ENCODE measurements at places on chromosomes 12 and 14.

GRCh38 chr14:99586761-99587459 lies 17.1 kb downstream of the CCDC85C start:
- no peak for DNase-seq

GRCh38 chr12:64318605-64319004 lies 72.0 kb downstream of the C12orf56 start:
- peak; percentile 2 for DNase-seq

DNA sequence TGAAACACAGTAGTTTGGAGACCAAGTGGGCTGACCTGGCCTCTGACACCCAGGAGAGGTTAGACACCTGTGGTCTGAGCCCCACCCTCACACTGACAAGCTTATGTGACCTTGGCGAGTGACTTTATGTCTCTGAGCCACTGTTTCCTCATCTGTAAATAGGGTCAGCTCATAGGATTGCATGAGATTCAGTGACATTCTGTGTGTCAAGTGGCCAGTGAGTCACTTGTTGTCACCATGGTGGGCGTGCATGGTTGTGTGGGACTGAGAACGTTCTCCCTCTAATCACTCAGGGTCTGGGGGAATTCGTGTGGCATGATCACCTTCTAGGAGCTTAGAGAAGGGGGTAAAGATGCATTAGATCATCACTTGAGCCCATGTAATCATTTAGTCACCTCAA lies 146.4 kb downstream of the PHETA1 start:
- DNase-seq: no peak

- no peak for DNase-seq
These were observed 123.9 kb downstream of the PAX9 start for GRCh38 chr14:36785511-36785910.

DNA sequence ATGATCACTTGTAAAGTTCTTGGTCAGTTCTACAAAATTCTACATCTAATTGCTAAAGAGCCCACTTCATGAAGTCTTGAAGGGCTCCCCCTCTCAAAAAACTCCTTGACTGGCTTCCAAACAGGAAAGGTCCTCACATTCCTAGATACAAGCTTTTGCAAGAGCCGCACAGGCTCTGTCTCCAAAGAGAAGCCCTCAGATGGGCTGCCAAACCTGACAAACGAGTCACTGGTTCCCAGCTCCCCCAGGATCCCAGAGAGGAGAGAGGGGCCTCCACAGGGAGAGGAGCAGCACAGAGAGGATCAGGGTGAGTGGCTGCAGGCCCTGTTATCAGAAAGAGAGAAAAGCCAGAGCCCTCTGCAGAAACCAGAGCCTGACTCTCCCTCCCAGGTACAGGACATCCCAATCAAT lies 5.8 kb downstream of the NID2 start:
- DNase-seq: no peak

DNA sequence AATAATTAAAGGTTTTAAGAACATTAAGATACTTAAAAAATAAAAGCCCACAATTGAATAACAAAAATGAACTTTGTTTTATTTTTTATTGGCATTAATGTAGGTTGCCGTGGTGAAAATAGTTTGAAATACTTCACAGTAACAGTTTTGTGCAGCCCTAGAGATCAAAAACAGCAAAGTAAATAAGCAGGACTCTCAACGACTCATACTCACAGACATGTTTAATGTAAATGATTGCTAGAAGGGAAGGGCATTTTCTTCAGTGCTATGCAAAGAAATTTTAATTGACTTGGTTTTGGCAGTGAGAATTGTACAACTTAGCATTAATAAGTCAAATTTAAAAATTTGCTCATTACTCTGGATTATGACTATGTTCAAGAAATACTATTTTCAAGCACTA lies 16.0 kb downstream of the TRMT5 start:
- DNase-seq: no peak

DNA sequence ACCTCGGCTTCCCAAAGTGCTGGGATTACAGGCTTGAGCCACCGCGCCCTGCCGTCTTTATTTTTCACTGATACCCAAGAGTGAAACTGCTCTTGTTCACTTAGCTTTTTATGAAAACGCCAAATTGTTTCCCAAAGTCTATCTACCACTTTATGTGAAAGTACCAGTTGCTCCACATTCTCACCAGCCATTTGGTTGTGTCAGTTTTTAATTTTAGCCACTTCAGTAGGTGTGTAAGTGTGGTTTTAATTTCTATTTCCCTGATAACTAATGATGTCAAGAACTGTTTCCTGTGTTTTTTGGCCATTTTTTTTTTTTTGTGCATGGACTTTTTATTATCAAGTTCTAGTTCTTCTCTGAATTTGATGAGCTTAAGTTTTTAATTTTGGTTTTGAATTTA lies 17.1 kb downstream of the CAND1 start:
- DNase-seq: no peak

GRCh38 chr14:102049258-102050025 lies 37.4 kb downstream of the HSP90AA1 start:
- DNase-seq: no peak

DNA sequence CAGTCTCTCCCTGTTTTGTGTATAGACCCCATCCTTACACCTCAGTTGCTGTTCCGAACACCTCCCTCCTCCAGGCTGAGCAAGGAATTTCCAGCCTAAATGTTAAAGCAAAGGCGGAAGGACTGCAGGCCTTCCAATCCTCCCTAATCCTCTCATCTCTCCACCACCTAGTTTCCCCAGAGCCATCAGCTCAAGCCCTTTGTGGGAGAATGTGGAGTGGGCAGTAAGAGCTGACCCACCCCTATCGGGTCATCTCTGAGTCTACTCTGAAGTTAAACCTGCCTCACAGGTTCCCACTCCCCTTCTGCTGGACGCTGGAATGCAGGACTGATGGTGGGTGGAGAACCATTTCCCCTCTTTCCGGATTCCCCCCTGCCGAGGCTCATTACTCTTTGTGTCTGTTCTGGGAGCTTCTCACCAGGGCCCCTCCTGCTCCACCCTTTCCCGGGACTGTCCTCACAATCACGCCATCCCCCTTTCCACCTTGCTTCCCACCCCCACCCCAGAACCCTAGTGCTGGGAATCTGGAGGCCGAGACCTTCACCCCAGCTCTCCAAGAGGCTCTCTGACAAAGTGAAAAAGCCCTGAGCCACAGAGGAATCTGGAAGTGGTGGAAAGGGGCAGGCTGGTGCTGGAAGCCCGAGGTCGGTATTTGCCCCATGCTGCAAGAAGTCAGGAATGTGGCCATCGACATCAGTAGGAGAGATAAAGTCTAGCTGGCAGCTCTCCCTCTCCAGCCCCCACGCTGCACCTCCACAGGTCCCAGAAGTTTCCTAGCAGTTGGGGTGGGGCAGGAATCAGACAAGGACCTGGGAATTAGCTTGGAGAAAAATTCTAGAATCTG lies 3.3 kb upstream of the KRT18 start:
- DNase-seq: peak; percentile 73

DNA sequence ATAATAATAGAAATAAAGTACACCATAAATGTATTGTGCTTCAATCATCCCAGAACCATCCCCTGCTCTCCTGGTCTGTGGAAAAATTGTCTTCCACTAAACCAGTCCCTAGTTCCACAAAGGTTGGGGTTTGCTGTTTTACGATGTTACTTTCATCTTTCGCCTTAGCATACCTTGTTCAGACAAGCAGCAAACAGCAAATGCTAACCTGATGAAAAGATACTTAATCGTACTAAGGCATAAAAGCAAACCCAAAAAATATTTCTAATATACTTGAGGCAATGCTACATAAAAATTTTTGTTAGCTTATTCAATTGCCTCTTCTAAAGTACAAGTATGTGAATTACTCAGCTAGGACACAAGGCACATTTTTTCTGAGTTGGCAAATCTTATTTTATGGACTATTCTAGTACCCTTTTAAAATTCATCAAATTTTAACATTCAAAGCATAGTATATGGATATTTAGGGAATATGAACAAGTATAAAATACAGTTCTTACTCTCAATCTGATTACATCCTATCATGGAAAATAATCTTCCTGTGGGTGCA lies 97.1 kb upstream of the PLEKHG7 start:
- DNase-seq: no peak

- DNase-seq: no peak
These were observed 18.6 kb downstream of the OR6S1 start for GRCh38 chr14:20622816-20623291.

DNA sequence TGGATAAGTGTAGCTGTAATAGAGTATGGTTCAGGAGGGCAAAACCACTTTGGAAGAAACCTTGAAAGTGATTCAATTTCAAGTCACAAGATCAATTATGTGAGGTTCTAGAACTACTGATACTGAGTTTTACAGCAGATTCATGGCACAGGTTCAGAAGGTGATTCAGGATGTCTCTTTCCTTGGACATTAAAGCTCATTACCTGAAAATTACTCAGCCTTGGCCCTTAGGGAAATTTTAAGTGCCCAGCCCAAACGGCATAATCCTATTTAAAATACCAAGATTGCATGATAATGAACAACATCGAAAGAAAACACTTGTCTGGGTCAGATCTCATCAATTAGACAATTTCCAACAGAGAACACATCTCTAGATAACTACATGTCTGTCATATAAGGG lies 70.2 kb upstream of the SLC38A2 start:
- no peak for DNase-seq

DNA sequence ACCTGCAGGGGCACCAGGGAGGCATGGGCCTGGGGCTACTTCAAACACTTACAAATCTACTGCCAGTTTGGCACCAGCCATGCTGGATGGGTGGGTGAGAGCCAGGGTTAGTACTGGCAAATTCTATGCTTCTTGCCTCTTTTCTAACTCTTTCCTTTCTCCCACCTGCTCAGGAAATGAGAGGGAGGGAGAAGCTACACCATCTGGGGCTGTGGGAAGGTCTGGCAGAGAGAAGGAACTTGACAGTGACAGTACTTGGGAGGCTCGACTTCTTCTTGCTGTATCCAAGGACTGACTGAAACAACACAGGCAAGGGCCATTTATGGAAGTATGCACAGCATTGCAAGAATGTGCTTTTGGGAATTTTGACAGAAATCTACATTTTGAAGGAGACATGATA lies 149.6 kb upstream of the DYRK2 start:
- DNase-seq: no peak

DNA sequence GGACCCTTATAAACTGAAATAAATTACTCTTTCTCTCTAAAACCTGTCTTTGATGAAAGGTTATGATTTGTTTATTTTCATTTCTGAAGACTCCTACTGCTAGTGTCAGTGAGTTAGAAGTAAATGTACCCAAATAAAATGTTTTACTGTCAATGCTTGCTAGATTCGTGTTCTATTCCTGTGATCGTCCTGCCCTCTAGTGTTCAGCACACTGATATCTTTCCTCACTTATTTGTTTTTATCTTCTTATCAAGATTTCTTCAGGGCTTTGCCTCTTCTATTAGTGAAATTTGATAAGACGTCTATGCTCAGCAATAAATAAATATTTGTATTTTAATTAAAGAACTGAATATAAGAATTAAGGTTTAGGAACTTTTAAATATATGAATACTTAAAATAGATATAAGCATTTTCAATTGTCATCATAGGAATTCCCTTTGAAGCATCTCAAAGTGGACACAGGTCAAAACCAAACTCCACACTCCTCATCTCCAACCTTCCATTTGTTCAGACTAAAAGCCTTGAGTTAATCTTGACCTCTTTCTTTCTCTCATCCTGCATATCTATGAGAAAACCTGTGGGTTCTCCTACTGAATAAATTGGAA lies 75.8 kb downstream of the C12orf50 start:
- peak; percentile 48 for DNase-seq

DNA sequence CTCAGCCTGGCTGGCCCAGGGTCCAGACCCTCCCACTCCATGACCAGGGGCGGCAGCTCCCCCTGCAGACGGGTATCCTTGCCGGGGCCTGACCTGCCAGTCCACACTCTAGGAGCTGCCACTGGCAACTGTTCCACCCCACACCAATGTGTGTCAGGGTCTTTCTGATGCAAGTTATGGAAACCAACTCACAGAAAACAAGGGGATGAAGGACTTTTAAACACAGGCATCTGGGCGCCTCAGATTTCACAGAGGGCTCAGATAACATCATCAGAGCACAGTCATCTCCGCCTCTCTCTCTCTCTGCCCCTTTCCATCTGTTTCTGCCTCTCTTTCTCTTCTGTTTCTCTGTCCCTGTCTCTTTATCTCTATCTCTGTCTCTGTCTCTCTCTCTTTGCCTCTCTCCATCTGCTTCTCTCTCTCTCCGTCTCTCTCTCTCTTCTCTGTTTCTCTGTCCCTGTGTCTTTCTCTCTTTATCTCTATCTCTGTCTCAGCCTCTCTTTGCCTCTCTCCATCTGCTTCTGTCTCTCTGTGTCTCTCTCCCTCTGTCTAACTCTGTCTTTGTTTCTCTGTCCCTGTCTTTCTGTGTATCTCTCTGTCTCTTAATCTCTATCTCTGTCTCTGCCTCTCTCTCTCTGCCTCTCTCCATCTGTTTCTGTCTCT lies 67.4 kb upstream of the FBRSL1 start:
- DNase-seq: no peak

- no peak for DNase-seq
These were observed 177.5 kb downstream of the AEBP2 start for GRCh38 chr12:19616781-19617180.

GRCh38 chr12:26156201-26156871 lies 31.5 kb upstream of the BHLHE41 start:
- DNase-seq: no peak

- DNase-seq: no peak
These were observed 9.4 kb downstream of the ACACB start for GRCh38 chr12:109125791-109126190.

- DNase-seq: no peak
These were observed 4.4 kb downstream of the CCNB1IP1 start for GRCh38 chr14:20328705-20329104.

DNA sequence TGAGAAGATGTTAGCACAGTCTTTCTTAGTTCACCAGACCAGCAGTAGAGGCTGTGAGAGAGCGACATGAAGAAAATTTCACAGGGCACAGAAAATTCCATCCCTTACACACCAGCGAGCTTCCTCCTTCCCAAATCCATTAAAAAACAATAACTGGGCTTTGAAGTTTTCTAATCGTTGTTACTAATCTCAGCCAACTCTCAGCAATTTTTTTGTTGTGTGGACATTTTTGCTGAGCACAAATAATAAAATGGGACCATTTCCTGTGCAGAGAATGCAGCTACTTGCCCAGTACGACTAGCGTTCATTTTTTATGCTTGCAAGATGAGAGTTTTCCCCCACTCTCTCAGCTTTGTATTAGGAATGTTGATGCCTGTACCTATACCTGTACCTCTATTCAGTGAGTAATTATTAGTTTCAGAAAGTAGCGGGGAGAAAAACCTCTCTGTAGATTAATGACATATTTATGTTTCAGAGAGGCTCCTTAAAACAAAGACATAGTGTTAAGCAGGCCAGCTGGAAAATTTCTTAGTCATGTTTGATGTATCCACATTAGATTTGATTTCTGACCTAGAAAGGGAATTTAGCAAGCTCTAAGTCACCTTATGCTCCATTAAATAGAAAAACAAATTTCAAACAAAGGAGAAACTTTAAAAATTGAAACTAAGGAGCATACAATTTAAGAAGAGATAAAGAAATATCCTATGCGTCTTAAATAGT lies 146.5 kb downstream of the SRGAP1 start:
- DNase-seq: no peak

- no peak for DNase-seq
These were observed 1.6 kb downstream of the NAB2 start for GRCh38 chr12:57090490-57090889.

GRCh38 chr14:38297681-38298080 lies 41.8 kb upstream of the CLEC14A start:
- no peak for DNase-seq
